ENCODE measurements at places on chromosomes 7 and 10. TPM values are rescaled to one million over a fixed set of nuclear protein-coding genes. Genes with fewer than 3 reads are reported as not detected.

GRCh38 chr10:48885376-48885775 lies 54.3 kb downstream of the LRRC18 start:
- H3K4me3 ChIP-seq = no peak overlapping the region
- H3K27me3 ChIP-seq = peaks cover 11% of the 10 kb centered on the region
- no peaks in the 10 kb centered on the region for H3K36me3 ChIP-seq
- no peak overlapping the region for H3K27ac ChIP-seq
- DNase-seq = no peak
- no peaks in the 10 kb centered on the region for H3K4me1 ChIP-seq

GRCh38 chr10:45375716-45376231 lies 1.8 kb downstream of the ALOX5 start:
- no peak for DNase-seq
- no peaks in the 10 kb centered on the region for H3K36me3 ChIP-seq
- H3K27me3 ChIP-seq = peaks cover 52% of the 10 kb centered on the region

- peaks cover 6% of the 10 kb centered on the region for H3K27me3 ChIP-seq
- H3K4me1 ChIP-seq = no peaks in the 10 kb centered on the region
- no peak for DNase-seq
Measured at GRCh38 chr10:29083096-29083495, 205.8 kb upstream of the LYZL1 start.

DNA sequence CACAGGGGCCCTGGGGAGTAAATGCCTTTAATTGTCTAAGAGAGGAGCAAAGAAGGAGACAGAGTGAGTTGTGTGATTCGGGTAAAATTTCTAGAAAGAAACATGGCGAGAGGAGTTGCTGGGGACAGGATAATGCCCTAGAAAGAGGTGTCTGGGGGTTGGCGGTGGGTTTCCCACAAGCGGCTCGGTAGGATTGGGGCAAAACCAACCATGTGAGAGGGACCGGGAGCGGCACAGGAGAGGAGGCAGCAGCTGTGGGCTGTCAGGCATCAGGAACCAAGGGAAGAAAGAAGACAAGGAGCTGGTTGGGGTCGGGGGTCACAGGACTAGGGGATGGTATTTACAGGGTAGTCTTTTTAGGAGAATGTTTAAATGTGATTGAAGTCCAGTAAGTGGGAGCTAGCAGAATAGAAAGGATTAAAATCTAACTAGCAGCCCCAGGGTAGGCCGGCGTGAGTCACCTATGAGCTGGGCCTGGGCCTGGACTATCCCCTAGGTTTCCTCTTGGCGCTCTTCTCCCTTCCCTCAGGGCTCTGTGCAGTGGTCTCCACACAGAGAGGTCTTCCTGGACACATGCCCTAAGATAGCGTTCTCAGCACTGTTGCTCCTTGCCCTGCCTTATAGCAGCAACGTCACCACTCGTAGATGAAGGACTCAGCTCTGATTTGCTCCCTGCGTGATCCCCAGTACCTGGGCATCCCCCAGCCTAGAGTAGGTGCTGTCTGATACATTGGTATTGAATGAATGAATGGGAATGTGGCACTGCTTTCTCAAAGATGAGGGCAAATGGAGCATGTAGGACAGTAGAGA lies 32.6 kb downstream of the IKZF1 start:
- H3K4me1 ChIP-seq = no peaks in the 10 kb centered on the region
- DNase-seq = no peak
- H3K27me3 ChIP-seq = no peaks in the 10 kb centered on the region
- H3K4me3 ChIP-seq = no peak overlapping the region
- H3K27ac ChIP-seq = no peak overlapping the region
- H3K36me3 ChIP-seq = no peaks in the 10 kb centered on the region

MSANTD7 gene
- total RNA-seq = 10.8 TPM
